ENCODE measurements at places on chromosomes 6 and 20.

DNA sequence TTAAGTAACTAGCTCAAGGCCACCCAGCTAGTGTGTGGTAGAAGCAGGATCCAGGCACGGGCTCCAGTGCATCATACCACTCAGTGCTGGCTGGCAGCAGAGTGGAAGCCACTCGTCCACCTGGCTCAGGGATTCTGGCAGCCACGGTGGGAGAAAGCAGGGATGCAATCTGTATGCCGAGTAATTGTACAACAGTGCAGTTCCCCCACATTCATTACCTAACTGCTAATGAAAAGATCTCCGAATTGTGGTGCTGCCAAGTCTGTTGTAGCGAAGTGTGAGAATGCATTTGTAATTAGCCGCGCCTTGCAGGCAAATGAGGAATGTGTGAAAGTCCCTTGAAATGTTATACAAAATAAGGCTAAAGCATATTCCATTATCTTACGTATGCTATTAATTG, 29.0 kb downstream of the KCNG1 start:
- DNase-seq = no peak

- DNase-seq = no peak
Measured at GRCh38 chr6:108656836-108657235, 96.1 kb downstream of the FOXO3 start.

DNA sequence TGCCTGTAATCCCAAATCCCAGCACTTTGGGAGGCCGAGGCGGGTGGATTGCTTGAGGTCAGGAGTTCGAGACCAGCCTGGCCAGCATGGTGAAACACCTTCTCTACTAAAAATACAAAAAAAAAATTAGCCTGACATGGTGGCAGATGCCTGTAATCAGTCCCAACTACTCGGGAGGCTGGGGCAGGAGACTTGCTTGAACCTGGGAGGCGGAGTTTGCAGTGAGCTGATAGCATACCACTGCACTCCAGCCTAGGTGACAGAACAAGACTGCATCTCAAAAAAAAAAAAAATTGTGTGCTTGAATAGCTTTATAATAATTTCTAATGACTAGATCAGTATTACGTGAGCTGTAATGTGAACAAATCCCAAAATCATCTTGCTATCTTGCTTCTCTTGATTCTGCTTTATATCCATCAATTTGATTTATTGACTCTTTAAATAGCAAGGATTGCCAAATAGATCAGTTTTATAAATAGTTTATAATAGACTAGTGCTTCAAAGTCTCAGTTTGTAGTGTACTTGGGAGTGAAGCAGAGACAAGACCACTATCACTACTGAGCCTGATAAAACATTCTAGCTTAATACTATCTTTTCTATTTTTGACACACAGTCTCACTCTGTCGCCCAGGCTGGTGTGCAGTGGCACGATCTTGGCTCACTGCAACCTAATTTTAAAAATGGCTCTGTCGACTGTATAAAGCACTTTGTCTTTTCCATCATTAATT, 7.1 kb downstream of the AMD1 start:
- no peak for DNase-seq

DNA sequence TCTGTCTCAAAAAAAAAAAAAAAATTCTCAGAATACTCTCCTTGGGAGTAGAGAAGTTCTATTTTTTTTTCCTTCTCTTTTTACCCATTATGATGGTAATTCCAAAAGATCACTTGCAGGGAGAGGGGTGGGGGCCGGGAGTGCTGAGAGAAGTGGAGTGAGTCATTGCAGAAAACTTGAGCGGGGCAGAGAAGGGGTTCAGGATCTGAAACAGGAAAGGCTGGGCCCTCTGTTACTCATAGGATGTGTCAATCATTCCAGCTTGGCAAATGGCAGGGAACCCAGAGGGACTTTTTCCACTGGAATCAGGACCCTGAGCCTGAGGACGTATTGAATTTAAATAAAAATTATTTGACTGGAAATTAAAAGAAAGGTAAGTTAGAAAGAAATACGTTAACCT, 111.4 kb upstream of the ARMC2 start:
- no peak for DNase-seq

- DNase-seq = no peak
Measured at GRCh38 chr20:51276296-51276695, 253.4 kb upstream of the KCNG1 start.

- DNase-seq = no peak
Measured at GRCh38 chr6:147135211-147135681, 69.0 kb upstream of the STXBP5 start.

GRCh38 chr6:167957626-167958025, 39.8 kb upstream of the KIF25 start:
- no peak for DNase-seq

DNA sequence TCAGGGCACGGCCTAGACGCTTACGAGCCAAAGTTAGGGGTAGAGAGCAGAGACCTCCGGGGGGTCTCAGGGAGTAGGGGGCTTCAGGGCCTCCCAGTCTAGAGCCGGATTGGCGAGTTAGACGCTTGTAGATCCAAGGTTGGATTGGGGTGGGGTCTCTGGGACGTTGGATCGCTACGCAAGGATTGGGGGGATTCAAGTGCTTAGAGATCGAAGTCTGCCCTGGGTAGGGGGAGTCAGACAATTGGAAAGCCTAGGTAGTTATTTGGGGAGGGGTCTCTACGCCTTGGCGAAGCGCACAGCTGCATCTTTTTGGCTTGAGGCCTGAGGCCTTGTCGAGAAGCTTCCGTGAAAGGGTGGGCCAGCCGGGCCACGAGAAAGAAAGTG, 469 bp downstream of the STX16 start:
- DNase-seq = peak; percentile 58

- DNase-seq = no peak
Measured at GRCh38 chr20:39800111-39800510, 838.0 kb downstream of the DHX35 start.

GRCh38 chr6:52233975-52234823, 10.1 kb downstream of the IL17F start:
- DNase-seq = no peak

DNA sequence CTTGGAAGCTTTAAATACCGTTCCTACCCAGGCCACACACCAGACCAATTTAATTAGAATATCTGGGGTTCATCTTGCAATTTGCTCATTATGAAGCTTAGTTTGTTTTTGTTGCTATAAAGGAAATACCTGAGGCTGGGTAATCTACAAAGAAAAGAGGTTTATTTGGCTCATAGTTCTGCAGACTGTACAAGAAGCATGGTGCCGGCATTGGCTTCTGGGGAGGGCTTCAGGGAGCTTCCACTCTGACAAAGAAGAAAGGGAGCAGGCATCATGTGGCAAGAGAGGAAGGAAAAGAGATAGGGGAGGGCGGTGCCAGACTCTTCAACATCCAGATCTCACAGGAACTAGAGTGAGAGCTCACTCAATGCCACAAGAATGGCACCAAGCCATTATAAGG, 73.6 kb downstream of the RNF182 start:
- no peak for DNase-seq

DNA sequence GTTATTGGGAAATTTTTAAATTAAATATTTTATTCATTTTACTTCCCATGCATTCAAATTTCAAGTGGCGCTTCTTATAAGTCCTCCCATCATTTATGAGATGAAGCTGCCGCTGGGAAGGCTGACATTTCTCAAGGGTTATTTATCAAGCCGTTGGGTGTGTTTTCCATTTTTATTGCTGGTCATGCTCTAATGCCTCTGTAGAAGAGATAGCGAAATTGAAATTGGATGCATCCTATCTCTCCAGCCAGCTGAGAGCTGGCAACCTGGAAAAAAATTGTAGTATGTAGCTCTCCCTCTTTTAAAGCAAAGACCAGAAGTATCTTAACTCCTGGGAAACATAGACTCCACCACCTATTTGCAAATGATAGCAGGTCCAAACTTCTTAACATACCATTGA, 135.9 kb downstream of the C6orf118 start:
- DNase-seq = no peak

DNA sequence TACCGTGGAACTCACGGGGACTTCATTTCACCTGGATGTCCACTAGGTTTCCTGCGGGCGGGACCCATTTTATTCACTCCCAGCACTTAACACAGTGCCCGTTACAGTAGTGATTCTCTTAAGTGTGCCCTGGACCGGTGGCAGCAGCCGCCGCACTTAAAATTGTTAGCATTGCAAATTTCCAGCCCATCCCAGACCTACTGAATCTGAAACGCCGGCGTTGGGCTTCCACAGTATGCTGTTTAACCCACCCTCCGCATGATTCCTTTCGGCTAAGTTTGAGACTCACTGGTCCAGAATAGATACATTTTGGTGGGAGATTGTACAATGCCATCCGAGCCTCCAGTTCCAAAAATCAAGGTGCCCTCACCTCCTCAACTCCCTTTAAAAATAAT, 967 bp downstream of the SMPDL3A start:
- no peak for DNase-seq

GRCh38 chr6:32772656-32773055, 9.3 kb upstream of the HLA-DQB2 start:
- no peak for DNase-seq

GRCh38 chr6:72464791-72465691, 156.8 kb upstream of the KCNQ5 start:
- DNase-seq = no peak

DNA sequence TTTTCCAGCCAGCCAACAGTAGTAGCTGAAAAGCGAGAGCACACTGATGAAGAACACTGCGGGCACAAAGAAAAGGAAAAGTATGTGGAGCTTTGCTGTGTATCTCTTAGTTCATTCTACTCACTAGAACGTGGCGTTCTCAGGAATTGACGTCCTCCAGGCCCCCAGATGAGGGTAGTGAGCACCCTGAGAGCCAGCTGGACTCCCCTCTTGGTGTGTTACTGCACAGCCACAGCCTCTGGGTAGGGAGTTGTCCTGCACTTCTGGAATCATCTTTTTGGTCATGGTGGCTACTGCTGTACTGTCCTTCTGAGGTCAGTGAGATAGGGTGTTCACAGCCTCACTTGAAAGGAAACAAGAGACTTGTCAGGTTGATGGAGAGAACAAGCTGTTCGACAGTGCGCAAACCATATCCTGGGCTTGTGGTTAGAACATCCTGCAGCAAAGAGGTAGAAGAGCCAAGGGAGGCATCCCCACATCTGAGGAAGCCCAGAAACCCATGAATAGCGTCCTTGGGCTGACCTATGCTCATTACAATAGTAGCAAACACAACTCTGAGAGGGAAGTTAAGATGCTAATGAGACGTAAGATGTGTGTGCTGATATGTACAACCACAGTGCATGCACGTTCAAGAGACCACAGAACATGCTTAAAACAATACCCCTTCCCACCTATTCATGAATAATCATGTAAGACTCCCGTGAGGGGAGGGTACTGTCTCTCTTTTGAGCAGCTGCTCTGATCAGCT, 14.6 kb upstream of the HLA-F start:
- peak; percentile 82 for DNase-seq

GRCh38 chr20:50690650-50691572, at the start of gene RIPOR3:
TSS of gene RIPOR3 (minus strand) at chr20:50691542. CDS start at chr20:50691128, 414 bp downstream.
- no peak for DNase-seq

DNA sequence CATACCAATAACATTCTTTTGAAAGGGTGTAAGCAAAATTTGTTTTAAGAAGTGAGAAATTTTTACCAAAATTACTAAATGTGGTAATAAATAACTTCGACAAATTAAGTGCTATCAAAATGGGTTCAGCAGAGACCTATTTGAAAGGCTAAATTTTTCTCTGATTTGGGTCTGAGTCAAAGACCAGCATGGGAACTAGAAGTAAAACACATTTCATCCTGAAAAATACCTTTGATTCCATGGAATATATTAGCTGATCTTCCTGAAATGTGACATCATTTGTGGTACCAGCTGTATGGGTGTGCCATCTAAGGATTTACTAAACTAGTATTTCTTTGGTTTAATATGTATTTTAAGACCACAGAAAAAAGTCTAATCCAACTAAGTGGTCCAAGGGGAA, 63.6 kb downstream of the BLOC1S5 start:
- DNase-seq = no peak

GRCh38 chr6:144920391-144920961, 635.3 kb downstream of the UTRN start:
- DNase-seq = no peak

- DNase-seq = peak; percentile 63
Measured at GRCh38 chr6:31822036-31822821, 5.3 kb upstream of the HSPA1B start.

- no peak for DNase-seq
Measured at GRCh38 chr6:73548458-73549446, 27.9 kb upstream of the EEF1A1 start.

DNA sequence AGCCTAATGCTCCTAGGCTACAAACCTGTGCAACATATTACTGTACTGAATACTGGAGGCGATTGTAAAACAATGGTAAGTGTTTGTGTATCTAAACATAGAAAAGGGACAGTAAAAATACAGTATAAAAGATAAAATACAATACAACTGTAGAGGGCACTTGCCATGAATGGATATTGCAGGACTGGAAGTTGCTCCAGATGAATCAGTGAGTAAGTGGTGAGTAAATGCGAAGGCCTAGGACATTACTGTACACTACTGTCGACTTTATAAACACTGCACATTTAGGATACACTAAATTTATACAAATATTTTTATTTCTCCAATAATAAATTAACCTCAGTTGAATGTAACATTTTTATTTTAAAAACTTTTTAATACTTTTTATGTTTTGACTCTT, 485.0 kb downstream of the MMUT start:
- DNase-seq = no peak

- no peak for DNase-seq
Measured at GRCh38 chr6:112683926-112684325, 336.8 kb downstream of the RFPL4B start.

- DNase-seq = no peak
Measured at GRCh38 chr6:122872311-122872710, 83.3 kb downstream of the SMPDL3A start.

GRCh38 chr6:121305957-121306607, 28.2 kb downstream of the TBC1D32 start:
- DNase-seq = no peak

GRCh38 chr20:56352345-56353055, 6.3 kb upstream of the FAM210B start:
- DNase-seq = no peak
